ENCODE measurements at places on chromosomes 13 and 19. TPM values are rescaled to one million over a fixed set of nuclear protein-coding genes. Genes with fewer than 3 reads are reported as not detected.

Gene ZNF582
- total RNA-seq, result 0.80 TPM

Gene TNNT1
- 136 TPM for total RNA-seq

Gene ZNF541
- total RNA-seq, result not detected

Gene TNNI3
- 8.1 TPM for total RNA-seq

Gene SLC25A41
- 0.14 TPM for total RNA-seq

Gene BRCA2
- total RNA-seq, result 5.7 TPM

All from A549 treated with dexamethasone at 1 μM for 4 hours (cell line).